ENCODE measurements at places on chromosomes 7 and 10.
A peak's percentile ranks its signal among the peaks of the same experiment; 100 is the strongest.

DNA sequence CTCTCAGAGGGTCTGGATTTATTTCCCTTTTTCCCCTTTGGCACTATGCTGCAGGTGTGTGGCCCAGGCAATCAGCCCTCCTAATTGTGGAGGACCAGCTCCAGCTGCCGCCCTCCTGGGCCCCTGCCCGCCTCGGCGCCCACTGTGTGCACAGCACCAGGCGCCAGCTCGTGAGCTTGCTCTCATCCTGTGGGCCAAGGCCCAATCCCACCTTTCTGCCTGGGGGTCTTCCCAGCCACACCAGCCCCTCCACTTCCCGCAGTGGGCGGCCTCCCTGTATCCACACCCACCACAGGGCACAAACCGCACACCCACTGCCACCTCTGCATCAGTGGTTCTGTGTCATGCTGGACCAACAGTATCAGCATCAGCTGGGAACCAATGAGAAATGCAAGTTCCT is 25.5 kb upstream of the SLIT1 start:
- DNase-seq, result no peak

DNA sequence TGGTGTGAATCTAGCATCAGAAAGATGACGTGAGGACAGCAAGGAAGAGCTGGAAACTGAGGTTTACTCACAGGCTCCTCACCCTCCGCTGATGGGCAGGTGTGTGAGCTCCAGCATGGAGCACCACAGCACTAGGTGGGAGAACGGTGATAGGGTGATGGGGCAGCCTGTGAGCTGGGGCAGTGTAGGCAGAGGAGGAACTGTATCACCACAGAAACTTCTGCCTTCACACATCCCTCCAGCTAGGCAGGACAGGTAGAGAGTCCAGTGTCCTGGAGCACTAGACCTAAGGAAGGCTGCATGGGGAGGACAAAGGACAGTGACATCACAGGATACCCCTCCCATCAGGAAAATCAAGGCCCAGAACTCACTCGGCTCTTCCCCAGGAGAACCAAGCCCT is 241.8 kb upstream of the PRSS58 start:
- DNase-seq, result no peak

DNA sequence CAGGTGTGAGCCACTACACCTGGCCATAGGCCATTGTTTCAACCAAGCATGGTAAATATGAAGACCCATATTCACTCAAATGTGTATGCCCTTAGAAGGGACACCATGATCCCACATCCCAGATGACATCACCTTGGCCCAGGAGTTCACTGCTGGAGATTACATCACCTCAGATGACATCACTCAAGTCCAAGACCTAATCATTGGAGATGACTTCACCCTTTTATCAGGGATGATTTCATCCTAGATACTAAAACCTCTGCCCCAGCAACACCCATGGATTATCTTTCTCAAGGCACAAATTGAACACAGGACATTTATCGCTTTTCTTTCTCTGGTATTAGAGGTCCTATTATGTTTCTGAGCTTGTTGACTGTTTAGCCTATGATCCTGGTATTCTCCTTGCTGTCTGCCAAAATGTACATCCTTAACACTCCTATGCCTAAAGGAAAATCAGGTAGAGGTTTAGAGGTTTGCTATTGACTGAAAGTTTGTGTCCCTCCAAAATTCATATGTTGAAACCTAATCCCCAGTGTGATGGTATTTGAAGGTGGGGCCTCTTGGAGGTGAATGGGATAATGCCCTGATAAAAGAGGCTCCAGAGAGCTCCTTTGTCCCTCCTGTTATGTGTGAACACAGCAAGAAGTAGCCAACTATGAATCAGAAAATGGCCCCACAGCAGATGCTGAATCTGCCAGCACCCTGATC is 9.8 kb upstream of the CYP2C18 start:
- no peak for DNase-seq

DNA sequence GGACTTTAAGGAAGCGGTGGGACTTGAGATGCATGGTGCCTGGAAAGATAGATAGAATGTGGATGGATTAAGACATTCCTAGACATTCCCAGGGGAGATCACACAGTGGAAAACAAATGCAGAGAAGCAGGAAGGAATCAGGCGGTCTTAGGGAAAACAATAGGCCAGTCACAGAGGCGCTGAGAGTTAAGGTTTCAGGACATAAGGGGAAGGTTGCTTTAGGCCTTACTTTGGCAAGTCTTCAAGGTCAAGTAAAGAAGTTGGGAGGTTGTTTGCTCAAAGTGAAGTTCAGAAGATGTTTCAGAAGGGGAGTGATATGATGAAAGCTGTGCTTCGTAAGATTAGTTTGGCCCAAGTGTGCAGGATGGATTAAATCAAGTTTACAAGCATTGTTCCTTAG is 109.4 kb downstream of the SUGCT start:
- DNase-seq, result no peak

- DNase-seq, result no peak
Observed at GRCh38 chr10:79274279-79275104, 72.8 kb upstream of the PPIF start.

GRCh38 chr7:3683546-3684539 is 382.8 kb downstream of the SDK1 start:
- DNase-seq, result no peak

DNA sequence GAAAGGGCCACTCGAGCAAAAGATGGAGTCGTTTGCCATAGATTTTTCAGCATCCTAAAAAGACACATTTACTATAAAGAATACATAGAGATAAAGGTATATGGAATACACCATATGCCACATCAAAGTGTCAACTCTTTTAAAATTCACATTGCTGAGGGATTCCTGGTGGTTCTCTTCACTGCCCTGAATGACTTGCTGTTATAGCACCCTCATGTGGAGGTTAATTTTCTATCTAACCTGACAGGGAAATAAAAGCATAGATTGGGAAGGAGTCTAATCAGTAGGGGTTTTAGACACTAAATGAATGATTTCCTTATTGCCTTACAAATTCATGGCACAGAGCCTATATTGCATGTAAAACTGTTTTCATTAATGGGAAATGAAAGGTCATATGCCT is 25.9 kb downstream of the DNAH11 start:
- no peak for DNase-seq

- DNase-seq, result no peak
Observed at GRCh38 chr10:125549653-125550052, 133.3 kb downstream of the TEX36 start.

DNA sequence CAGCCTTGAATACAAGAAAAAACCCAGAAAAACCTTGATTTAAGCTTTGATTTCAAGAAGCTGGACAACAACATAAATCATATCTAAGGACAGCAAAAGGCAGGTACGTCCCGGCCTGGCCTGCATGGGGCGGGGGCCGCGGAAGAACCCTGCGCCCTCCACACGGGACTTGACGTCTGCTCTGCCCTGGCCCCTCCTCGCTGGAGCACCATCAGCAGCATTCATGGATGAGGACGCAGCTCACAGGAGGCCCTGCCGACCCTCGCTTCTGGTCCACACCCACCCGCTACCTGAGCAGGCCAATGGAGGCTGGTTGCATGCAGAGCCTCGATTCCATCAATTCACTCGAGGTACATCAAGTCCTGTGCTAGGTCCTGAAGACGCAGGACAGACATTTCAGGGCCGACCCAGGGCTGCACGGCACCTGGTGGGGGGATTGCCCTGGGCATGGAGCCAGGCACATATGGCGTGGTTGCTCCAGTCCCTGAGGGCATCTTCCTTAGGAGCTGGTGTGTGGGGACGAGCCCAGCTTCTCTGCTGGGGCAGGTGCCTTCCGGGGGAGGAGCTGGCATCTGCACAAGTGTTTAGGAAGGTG is 63.1 kb upstream of the NKX6-2 start:
- no peak for DNase-seq

DNA sequence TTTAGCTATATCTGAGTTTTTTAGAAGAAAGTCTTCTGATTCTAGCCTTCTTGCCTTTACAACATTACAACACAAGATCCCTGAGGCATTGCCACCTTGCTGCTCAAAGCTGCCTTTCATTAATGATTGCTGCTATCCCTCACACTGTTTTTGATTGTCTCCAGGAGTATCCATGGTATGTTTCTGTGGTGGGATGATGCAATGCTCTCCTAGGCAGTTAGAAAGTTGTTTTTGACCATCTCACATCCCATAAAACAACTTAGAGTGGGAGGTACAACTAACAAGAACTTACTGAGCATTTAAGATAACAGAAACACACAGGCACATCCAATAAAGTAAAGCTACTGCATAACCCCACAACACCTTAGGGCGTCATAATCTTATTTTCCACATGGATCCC is 1156.0 kb upstream of the LRRTM3 start:
- DNase-seq, result no peak

DNA sequence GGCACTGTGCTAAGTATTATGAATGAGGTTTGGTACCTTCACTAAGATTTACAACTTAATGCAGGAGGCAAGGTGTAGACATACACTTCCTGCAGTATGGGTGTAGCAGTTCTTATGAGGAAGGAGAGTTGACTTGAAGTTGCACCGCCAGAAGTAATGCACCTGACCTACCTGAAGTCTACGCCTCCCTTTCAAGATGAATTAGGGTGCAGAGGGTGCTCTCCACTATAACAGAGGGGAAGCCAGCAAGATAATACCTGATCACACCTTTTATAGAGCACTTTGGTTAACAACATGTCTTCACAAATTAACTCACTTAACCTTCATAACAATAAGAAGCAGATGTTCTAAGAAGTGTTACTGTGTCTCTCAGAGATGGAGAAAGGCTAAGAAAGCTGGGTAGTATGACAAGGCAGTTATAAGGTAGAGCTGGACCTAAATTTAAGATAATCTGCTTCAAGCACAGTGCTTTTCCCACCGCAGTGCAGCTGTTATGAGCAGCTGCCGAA is 552 bp upstream of the RAB18 start:
- no peak for DNase-seq

DNA sequence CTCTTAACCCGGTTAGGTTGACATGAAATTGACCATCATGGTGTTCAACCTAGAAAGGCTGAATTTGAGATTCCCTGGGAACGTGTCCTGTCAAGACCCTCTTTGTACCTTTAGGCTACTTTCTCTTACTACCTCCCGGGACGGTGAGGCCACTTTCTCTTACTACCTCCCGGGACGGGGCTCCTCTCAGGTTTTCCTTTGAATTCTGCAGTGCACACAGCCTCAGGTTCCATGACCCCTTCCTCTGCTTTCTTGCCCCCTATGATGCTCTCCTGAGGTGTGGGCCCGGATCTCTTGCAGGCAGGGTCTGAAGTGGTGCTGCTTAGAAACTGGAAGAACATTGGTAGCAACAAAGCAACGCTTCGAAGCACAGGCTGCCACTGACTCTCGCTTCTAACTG is 155.3 kb downstream of the CAMK1D start:
- DNase-seq, result no peak

GRCh38 chr7:24723178-24723530 is 34.1 kb downstream of the GSDME start:
- DNase-seq, result no peak

DNA sequence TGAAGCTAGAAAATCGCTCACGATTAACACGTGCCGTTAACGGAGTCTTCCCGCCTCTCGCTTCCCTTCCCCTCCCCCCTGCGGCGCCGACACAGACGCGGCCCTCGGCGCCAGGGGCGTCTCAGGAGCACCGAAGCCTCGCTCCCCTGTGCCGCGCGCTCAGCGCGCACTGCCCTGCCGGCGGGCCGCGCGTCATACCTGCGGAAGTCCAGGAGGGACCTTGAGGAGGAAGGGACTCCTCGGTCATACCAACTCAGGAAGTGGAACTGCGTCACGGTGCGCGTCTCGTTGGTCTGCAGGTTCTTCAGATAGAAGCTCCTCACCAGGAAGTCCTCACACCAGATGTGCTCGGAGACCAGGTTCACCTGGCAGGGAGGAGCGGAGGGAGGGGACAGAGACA is 239.6 kb downstream of the DNAJB6 start:
- no peak for DNase-seq

DNA sequence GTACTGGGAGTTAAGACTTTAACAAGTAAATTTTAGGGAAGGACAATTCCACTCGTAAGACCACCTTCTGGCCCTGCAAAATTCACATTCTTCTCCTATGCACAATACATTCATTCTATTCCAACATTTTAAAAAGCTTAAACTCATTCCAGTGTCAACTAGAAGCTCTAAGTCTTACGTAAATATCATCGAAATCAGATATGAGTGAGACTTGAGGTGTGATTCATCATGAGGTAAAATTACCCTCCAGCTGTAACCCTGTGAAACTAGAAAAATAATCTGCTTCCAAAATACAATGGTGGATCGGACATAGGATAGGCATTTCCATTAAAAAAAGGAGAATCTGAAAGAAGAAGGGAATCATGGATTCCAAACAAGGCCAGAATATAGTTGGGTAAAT is 370.3 kb downstream of the CDC14C start:
- peak; percentile 40 for DNase-seq

GRCh38 chr7:98257701-98258100 is 5.7 kb upstream of the TECPR1 start:
- no peak for DNase-seq

GRCh38 chr10:4399556-4399955 is 426.5 kb upstream of the AKR1E2 start:
- DNase-seq, result no peak

DNA sequence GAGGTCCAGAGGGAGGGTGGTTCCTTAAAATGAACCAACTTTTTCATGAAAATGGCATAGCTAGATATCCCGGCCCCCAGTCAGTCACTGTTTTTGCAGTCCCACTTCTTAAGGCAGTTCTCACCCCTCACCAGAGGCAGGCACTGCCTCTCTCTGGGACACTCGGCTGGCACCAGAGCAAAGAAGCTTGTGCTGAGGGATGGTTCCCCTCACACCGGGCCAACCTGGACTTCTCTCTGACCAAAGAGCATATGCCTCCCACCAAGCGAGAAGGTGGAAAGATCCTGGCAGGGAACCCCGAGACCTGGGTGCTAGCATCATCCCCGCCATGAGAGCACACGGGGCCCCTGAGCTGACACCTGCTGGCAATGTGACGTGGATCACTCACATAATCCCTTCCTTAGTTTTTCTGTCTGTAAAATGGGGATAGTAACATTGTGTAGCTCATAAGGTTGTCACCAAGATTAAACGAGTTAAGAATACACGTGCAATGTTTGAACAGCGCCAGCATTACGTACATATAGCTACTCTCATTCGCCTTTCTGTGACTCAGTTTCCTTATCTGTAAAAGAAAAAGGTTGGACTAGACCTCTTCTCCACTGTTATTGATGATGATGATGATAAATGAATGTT is 88.5 kb downstream of the PARP12 start:
- no peak for DNase-seq

DNA sequence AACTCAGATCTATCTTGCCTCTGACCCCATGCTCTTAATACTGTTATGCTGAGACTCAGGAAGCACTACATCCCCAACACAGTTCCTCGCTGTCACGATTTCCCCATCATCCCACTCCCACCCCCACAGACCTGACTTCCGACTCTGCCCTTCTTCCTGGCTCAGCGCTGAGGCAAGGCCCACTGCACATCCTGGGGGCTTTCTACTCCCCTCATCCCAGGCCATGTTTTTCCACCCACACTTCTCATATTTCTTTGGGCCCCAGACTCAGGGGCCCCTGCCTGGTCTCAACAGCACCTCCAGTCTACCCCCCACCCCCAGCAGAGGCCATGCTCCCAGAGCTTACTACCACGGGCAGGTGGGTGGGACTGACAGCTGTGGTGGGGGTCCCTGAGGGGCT is 7.7 kb upstream of the NDST2 start:
- no peak for DNase-seq

GRCh38 chr7:15628876-15629275 is 57.6 kb downstream of the MEOX2 start:
- no peak for DNase-seq

GRCh38 chr7:128407751-128408708 is 1.8 kb downstream of the IMPDH1 start:
- DNase-seq, result no peak

Data from epithelial cell of prostate (primary cell).